T1000 (cell line): ENCODE measurements at places on chromosomes 4 and X.

GRCh38 chrX:3697701-3698279, 15.7 kb downstream of the PRKX start:
- DNase-seq = peak; percentile 16

DNA sequence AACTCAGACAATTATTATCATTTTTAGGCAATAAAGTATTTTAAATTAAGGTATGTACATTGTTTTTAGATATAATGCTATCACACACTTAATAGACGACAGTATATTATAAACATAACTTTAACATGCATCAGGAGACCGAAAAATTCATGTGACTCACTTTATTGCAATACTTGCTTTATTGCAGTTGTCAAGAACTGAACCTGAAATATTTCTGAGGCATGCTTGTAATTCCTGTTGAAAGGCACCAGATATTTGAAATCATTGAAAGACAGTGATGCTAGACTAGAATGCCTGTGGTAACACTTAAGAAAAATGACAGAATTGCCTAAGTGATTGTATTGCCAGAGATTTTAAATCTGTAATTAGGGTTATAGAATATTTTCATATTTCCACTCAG, 175.6 kb upstream of the MAGEB2 start:
- no peak for DNase-seq

DNA sequence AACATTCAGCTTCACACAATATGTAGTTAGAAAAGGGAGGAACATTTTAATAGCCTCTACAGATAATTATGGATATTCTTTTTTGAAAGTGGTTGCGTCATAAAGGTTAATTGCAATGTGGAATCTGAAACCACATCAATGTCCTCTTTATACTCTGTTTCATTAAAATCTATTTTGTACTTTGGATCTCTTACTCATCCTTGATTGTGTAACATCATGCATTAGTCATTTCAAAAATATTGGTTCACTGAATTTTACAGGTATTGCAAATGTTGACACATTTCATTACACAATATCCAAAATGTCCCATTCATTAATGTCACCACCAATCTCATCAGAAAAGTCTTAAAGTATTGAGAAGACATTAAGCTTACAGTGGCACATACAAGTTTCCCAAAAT, 62.7 kb upstream of the USP9X start:
- DNase-seq = no peak

GRCh38 chr4:87973283-87974169, 2.0 kb upstream of the SPP1 start:
- DNase-seq = peak; percentile 54

DNA sequence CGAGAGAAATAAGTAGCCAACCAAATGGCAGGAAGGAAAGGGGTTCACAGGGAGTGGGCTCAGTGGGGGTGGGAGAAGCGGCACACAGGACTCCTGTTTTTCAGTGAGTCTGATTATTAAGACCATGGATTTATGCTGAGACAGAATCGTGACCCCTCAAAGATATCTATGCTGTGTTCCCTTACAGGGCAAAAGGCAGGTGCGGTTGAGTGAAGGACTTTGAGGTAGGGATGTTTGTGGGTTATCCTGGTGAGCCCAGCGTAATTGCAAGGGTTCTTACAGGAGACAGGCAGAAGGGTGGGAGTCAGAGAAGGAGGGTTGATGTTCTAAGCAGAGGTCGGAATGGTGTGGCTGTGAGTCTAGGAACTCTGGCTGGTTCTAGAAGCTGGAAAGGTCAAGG, 73.0 kb downstream of the EVC start:
- no peak for DNase-seq

- no peak for DNase-seq
Measured at GRCh38 chr4:154516318-154517029, 24.9 kb upstream of the DCHS2 start.

DNA sequence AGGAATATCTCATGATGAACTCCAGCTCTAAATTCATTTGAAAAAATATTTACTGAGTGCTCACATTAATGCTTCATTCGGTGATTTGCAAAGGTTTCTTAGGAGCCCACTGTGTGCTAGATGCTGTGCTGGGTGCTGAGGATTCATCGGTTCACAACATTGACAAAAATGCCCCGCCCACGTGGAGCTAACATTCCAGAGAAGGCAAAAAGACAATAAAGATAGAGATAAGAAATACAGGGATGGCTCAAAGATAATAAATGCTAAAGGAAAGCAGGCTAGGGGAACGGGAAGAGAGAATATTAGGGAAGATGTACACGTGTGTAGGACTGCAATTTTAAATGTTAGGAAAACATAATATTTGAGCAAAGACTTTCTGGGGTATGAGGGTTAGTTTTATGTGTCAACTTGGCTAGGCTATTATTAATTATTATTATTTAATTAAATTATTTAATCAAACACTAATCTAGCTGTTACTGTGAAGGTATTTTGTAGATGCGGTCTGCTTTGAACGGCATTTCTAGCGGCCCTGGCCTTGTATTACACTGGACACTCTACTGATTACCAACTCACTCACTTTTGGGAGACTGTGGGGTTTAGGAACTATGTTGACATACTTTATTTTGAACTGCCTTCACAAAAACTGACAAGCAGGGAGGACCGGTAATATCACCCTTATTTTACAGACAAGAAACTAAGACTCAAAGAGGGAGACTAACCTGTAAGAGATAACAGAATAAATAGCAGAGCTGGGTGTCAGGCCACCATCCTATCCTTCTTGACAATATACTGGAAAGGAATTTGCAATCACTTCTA, 61.9 kb upstream of the IRF2 start:
- DNase-seq = no peak

GRCh38 chr4:111631215-111631999, 513.8 kb upstream of the FAM241A start:
- DNase-seq = no peak

DNA sequence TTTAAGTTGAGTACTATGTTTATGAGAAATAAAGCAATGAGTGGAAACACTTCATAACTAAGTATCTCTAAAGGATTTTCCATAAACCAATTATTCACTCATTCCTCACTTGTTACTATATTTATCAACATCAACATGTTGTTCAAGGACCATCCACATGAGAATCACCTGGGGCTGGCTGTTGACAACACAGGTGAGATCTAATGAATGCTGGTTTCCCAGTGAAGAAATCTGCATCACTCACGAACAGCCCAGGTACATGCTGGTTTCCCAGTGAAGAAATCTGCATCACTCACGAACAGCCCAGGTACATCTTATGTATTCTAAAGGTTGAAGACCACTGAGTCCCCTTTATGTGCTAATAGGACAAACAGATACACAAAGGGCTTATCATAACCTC, 32.5 kb downstream of the TSPAN5 start:
- no peak for DNase-seq

DNA sequence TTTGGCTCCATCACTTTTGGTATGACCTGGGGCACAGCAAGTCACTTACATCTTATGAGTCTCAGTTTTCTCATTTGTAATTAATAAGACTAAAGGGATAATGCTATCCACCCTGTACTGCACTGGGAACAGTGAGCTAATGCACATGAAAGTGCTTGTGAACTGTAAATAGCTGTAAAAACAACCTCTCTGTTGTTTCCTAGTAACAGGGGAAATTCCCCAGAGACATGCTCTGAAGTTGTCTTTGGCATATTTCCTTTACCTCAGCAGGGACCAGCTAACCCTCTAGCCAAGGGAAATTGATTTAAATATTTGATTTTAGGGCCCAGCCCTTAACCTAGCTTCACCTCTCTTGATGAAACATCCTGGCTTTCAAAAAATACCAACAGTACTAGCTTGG, 6.1 kb upstream of the CYSLTR1 start:
- DNase-seq = no peak

DNA sequence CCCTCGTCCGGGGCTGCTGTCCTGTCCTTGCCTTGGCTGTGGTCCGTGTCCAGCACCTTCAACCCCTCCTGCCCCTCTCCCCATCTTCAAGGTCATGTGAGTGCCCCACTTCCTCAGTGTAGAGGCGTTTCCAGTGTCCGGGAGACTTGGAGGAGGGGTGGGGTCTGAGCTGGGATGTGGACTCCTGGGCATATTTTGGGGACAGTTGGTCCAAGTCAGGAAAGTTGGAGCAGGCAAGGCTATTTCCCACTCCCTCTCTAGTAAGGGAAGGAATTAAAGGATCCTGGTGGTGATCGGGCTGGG, 3.0 kb downstream of the PCGF3 start:
- DNase-seq = no peak

DNA sequence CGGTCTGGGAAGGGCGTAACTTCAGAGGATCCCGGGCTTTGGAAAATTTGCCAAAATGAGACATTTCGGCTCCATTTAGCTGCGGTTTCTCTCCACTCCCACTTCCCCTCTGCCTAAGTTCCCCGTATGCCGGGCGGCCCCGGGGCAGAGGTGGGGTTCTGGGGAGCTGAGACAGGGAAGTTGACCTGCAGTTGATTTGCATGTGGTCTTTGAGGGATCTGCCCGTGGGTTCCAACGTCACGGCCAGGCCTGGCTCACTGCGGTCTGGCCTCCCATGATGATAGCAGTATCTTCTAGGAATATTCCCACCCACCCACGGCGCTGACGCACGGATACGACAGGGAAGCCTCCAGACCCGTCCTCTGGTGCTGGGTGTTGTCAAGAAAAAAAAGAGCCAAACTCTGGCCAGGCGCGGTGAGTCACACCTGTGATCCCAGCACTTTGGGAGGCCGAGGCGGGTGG, 27.3 kb upstream of the CRLF2 start:
- no peak for DNase-seq

DNA sequence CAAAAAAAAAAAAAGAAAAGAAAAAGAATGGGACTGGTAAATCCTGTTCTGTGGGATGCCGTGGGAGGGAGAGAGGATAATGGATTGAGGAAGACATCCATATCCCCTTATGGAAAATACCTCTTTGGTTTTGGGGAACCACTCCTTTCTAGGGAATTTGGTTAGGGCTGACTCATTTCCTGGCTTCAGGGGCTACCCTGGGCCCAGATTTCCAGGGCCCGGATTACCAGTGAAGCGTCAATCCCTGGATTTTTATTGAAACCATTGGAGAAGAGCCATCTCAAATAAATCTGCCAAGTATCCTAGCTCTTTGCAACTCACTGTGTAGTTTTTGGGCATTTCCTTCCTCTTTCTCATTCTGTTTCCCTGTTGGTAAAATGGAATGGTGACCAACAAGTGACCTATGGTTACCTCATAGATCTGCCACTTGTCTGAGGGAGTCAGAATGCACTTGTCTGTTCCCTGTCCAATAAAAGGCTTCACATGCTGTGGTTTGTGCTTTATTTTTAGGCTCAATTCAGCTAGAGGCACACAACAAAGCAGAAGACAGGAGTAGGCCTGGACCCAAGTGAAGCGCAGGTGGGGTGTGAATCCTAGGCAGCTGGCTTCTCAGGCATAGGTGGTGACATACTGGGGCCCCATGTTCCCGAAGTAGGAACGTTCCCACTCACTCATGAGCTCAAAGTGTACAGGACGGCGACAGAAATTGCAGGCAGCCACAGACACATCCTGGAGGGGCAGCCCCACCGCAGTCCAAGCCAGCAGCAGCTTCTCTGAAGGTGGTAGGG, 8.6 kb downstream of the APEX2 start:
- DNase-seq = no peak

DNA sequence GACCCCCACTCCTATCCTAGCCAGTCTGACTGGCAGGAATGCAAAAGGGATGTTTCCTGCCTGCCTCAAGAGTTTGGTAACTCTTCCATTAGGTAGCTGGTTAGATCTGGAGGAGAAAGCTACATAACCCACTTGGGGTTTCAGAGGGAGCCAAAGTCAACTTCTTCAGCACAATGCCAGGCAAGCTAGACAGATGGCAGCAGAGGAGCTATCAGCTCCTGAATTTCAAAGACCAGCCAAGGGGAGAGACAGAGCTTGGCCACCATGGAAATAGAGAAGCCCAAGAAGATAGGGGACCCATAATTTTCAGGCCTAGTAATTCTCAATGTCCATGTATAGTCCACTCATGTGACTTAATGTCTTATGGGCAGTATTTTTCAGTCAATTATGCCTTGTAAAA, 56.4 kb downstream of the PGRMC1 start:
- no peak for DNase-seq

DNA sequence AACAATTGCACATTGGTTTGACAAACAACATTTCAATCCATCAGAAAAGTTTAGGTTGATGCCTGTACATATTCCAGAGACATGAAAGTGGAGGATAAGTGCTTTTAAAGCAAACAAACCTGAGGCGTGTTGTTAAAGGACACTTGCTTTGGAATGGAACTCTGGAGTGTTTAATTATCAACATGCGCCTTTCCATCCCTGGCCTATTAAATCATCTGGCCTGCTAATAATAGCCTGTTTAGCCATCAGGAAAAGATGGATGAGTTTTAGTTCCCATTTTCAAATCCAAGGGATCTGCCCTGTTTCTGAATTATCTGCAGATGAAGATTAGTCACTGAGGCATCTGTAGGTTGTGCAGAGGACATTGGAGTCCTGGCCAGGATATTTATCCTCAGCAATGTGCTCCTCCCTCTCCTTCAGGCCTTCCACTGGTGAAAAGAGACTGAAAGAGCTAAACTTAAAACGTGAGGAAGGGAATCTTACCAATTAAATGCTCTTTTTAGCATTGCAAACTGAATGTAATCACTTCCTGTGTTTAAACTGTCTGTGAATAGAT, 388.9 kb downstream of the PPARGC1A start:
- DNase-seq = no peak

DNA sequence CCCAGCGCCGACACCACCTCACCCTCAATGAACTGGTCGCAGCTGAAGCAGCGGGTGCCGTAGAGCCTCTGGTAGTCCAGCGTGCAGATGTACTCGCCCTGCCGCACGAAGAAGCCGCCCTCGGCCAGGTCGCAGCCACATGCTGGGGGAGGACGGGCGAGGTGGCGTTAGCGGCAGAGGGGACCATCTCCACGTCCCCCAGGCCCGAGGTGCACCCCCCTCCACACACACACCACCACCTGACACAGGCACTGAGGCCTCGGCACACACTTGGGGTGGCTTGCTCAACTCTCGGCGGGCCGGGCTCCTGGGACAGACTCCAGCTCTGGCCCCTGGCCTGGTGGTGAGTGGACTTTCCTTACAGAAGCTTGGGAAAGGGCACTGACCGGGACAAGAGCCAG, 61.5 kb downstream of the ABLIM2 start:
- no peak for DNase-seq

DNA sequence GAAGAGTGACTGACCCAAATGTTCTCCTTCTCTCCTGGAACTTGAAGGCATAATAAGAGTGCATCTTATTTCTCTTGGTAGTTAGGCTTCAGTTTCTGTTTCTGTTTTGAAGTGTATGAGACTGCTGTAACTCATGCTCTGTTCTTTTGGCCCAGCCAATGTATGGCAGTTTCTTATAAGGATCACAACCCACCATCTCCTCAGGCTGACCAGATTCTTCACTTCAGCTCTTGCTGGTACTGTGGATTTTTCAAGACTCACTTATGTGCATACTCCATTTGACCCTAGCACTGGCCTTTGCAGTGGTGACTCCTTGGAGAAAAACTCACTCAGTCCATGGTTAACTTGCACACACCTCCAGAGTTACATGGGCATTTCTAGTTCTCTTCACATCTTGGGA, 9.6 kb upstream of the YTHDC1 start:
- DNase-seq = no peak

DNA sequence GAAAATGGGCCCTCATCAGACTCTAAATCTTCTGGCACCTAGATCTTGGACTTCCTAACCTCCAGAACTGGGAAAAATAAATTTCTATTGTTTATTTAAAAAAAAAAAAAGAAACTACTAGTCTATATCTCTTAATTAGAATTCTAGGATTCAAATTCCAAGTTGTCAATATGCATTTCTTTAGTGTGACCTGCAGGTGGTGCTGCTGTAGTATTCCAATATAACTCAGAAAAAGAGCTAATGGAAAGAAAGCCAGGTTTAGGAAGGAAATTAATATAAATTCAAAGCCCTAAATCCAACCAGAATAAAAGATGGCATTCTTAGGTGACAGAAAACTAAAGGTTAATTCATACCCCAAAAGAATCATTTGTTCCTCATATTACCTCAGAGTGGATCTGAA, 80.0 kb upstream of the NALF2 start:
- no peak for DNase-seq
